ENCODE measurements at places on chromosomes 13 and 19.

GRCh38 chr13:40552895-40553294 lies 113.5 kb downstream of the FOXO1 start:
- DNase-seq: no peak

DNA sequence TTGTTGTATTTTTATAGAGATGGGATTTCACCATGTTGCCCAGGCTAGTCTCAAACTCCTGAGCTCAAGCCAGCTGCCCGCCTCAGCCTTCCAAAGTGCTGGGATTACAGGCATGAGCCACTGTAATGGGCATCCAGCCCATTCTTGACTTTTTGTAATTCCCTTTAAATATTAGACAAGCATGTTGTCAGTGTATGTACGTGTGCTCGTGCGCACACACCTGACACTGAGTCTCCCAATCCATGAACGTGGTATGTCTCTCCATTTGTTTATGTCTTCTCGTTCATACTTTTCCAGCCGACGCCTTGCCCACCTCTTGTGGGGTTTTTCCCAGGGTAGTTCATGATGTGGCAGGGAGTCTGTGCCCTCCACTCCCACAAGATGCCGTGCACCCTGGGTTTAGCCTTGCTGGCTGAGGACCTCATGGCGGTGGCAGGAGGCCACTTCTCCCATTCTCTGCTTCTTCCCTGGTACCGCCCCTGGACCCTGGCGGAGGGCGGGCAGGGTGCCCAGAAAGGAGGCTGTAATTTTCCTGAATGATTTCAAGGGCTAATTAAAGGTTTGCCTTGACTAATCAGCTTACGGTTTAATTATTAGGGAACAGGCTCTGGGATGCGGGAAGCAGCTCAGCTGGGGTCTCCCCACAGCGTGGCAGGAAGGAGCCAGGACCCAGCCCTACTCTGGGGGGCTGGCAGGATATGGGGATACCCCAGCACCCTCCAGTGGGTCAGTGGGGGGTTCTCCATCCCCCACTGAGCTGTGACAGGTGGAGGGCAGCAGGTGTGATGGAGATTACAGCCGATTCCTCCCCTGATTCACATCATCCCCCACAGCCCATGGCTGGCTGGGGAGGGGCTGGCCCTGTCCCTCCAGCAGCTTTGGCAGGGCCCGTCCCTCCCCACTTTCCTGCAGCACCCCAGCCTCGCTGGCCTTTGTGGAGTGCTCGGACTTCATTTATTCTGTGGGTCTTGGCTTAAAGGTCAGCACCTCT lies 12.9 kb downstream of the PAK4 start:
- no peak for DNase-seq

DNA sequence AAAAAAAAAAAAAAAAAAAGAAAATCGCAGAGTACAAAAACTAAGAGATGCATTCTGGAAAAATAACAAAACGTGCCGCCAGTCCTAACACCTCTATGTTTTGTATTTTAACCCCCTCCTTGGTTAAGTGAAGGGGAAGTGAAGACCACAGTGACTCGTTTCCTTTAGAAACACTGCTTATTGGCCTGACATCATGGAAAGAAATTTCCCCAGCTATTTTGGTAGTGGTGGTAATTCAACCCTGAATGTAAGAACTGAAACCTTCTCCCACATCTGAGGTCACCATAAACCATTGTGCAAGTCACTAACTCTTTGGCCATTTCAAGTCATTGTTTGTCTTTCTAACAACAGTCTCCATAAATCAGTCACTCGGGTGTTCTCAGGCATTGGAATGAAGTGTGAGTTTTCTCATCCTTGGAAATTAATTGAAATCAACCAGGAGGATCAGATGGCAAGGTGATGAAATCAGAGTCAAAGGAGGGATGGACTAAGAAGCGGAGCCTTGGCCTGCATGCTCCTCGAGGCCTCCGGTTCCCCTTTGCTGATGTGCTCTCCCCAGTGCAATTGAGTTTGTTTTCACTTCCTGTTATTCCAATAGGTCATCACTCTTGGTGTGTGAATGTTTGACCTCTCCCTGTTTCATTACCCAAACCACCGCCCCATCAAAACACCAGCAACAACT lies 443.9 kb downstream of the FGF9 start:
- peak; percentile 11 for DNase-seq

- no peak for DNase-seq
Measured at GRCh38 chr13:77916488-77916887, 2.1 kb downstream of the EDNRB start.

GRCh38 chr19:38211766-38212165 lies 12.3 kb downstream of the DPF1 start:
- no peak for DNase-seq

GRCh38 chr13:34307607-34308006 lies 489.7 kb downstream of the RFC3 start:
- DNase-seq: no peak

- DNase-seq: no peak
Measured at GRCh38 chr19:56995303-56995702, 124.5 kb upstream of the USP29 start.

- DNase-seq: peak; percentile 96
Measured at GRCh38 chr19:33064792-33065550, at the start of gene RHPN2. TSS of gene RHPN2 (minus strand) at chr19:33064888. CDS start at chr19:33064852, 36 bp downstream.

- no peak for DNase-seq
Measured at GRCh38 chr19:17109962-17110598, 34.5 kb downstream of the MYO9B start.

GRCh38 chr19:18775586-18776287 lies 15.4 kb downstream of the COMP start:
- DNase-seq: peak; percentile 86

GRCh38 chr13:99155821-99156220 lies 44.8 kb upstream of the UBAC2 start:
- no peak for DNase-seq

Data from GM03348 (cell line).